ENCODE measurements at places on chromosomes 7 and 10.

- DNase-seq: no peak
Measured at GRCh38 chr7:87933605-87933952, 472 bp upstream of the ADAM22 start.

DNA sequence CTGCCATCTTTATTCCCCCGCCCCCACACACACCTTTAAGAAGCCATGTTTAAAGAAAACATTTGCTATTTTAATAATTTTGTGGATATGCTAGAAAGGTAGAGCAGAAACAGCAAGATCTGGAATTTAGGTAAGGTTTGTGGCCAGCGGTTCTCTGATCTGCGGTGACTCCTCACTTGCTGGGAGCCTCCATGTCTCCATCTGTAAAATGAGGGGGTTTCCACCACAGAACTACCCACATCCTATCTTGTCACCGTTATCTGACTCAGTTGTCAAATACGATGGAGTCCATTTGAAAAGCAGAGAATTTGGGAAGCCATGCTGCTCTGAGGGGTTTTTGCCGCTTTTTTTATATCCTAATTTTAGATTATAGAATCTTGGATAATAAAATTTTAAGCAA, 23.3 kb downstream of the MACC1 start:
- DNase-seq: no peak

DNA sequence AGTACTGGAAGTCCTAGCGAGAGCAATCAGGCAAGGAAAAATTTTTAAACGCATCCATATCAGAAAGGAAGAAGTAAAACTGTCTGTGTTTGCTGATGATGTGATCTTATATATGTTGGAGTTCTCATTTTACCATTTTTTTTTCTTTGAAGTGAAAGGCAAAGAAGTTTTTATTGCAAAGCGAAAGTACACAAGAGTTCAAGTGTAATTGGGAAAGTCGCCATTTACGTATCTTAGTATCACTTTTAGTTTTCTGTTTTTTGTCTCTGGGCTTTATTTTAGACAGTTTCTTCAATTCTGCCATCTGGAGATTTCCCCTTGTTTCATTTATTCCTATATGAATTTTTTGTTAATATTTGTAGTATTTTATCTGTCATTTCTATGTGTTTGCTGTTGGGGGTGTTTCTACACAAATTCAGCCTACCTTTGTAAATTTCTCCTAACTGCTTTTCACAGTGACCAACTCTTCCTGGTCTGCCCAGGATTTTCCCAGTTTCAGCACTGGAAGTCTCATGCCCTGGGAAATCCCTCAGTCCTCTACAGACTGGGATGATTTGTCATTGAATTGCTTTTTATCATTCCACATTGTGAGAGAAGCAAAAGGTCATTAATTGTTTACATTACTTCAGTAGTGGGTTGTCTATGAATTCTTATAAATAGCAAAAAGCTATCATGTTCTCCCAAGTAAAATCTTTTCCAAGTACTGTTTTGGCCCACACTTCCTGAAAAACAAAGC, 23.2 kb downstream of the BET1 start:
- DNase-seq: peak; percentile 42

DNA sequence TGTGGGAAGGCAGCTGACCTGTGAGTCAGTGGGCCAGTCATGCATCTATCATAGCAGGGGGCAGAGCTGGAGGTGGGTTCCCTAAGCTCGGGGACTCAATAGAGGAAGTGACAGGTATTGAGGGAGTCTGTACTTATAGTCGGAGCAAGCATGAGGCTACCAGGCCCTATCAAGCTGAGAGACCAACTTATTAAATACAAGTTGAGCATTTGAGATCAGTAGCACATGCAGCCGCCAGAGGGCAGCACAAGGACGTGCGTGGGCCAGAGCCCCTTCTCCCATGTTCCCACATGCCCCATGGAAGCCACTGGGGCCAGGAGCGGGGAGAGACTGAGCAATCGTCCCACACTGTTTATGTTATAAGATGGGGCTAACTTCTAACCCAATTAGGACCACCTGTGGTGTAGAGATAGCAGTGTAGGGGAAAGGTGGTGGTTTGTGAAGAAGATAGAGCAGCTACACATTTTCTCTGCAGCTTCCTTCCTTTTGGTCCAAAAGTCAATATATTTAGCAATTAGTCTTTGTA, 13.0 kb upstream of the STK31 start:
- peak; percentile 74 for DNase-seq

DNA sequence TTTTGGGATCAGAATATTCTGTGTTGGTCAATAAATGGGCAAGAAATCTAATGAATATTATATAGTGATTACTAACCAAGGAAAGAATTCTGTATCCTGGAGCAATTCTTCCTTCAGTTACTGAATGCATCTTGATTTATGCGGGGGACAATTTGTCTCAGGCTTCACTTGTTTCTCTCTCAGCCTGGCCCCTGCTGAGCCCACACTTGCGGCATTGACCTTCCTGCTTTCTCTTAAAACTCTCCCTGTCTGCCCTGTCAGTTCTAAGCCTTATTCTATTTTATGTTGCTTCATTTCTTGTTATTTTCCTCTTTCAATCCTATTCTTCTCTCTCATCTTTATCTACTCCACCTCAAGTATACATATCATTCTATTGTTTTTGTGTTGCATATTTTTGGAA, 122.1 kb upstream of the TPK1 start:
- DNase-seq: no peak

DNA sequence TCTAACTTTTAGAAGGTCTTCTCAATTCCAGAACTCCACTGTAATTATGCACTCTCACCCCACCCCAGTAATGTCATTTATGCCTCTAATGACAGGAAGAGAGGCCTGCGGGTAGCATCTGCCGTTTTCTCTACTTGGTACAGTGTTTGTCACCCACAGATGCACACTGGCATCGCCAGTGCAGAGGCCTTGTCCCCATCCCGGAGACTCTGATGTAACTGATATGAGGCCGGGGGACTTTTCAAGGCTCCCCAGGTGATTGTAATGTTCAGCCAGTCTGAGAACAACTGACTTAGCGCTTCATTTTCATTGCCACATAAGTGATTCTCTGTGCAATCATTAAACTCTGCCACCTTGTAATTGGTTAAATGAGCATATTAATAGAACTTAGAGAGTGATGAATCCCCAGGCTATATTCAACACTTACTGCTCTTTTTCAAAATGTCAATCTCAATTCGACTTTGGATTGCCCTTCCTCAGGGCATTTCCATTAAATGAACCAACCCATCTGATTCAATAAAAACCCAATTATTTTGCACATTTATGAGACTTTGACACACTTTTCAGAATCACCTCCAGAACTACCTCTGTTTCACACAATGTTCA, 113.2 kb downstream of the HERPUD2 start:
- no peak for DNase-seq

DNA sequence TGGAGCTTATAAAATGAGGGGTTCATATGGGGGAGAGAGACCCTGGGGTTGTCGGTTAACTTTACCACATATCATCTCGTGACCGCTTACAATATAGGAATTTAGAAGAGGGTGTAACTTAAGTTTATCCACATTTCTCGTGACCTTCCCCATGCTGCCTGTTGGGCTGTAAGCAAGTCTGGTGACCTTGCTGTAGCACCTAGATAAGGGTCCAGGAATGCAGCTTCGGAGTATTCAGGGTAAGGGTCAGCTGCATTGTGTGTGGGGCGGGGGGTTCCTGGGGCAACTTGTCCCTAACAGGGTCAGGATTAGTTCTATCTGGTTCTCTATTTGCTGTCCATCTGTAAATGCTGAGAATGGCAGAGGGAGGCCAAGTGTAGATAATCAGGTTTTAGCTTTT, 1.3 kb upstream of the CHST3 start:
- no peak for DNase-seq

- no peak for DNase-seq
Measured at GRCh38 chr10:71390461-71390835, 6.3 kb upstream of the CDH23 start.

DNA sequence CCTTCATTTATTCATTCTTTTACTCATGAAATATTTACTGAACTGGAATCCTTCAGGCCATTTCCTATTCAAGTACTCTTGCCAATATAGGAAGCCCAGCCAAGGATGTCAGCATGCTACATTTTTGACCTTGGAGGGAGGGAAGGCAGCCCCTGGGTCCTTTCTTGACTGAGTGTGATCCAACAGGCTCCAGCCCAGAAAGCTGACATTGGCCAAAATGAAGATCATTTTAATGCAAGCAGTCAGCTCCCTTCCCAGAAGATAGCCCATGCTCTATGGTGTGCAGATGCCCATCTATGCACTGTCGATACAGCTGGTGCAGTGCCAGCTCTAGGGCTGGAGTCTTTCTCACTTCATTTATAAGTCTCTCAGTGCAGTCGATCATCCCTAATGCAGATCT, 646.0 kb downstream of the KCNMA1 start:
- no peak for DNase-seq

- DNase-seq: no peak
Measured at GRCh38 chr7:99693427-99694200, 13.8 kb upstream of the CYP3A5 start.

Measured in GM12865 (cell line).